ENCODE measurements at places on chromosomes 12 and 14. TPM values are rescaled to one million over a fixed set of nuclear protein-coding genes. Genes with fewer than 3 reads are reported as not detected.

- no peak for DNase-seq
Observed at GRCh38 chr14:65170768-65171507, 68.6 kb upstream of the MAX start.

GRCh38 chr12:59850268-59850667 is 254.4 kb downstream of the SLC16A7 start:
- no peak for DNase-seq

- DNase-seq = no peak
Observed at GRCh38 chr12:94594443-94594825, 55.9 kb downstream of the TMCC3 start.

- DNase-seq = no peak
Observed at GRCh38 chr12:113050795-113051194, 5.7 kb upstream of the DTX1 start.

GRCh38 chr14:63611078-63611477 is 30.6 kb downstream of the WDR89 start:
- no peak for DNase-seq

DNA sequence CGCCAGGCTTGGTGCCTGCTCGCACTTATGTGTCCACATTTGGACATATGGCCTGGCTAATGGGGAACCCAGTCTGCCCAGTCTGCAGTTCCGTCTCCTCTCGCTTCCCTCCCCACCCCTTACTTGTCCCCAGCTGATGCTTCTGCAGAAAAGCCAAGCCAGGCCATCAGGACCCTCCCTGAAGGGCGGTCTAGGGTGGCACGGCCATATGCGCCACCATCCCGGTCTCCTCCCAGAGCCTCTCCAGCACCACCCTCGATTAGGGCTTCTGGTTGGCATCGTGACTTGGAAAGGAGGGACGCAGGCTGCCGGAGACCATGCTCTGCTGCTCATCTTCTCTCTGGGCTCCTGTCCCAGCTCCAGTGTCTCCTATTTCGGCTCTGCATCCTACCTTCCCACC is 54.6 kb downstream of the CALM1 start:
- no peak for DNase-seq

- no peak for DNase-seq
Observed at GRCh38 chr14:95204705-95205104, 47.4 kb upstream of the DICER1 start.

DNA sequence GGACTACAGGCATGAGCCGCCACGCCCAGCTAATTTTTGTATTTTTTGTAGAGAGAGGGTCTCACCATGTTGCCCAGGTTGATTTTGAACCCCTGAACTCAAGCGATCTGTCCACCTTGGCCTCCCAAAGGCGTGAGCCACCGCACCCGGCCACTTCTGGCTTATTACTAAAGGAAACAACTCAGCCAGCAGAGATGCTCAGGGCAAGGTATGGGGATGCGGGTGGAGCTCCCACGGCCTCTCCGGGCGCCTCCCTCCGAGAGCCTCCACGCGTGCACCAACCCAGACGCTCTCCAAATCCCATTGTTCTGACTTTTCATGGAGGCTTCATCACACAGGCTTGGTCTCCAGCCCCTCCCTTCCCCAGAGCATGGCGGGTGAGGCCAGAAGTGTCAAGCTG is 6.1 kb upstream of the GPR132 start:
- DNase-seq = no peak

GRCh38 chr12:125983784-125984500 is 918.7 kb downstream of the AACS start:
- DNase-seq = no peak

DNA sequence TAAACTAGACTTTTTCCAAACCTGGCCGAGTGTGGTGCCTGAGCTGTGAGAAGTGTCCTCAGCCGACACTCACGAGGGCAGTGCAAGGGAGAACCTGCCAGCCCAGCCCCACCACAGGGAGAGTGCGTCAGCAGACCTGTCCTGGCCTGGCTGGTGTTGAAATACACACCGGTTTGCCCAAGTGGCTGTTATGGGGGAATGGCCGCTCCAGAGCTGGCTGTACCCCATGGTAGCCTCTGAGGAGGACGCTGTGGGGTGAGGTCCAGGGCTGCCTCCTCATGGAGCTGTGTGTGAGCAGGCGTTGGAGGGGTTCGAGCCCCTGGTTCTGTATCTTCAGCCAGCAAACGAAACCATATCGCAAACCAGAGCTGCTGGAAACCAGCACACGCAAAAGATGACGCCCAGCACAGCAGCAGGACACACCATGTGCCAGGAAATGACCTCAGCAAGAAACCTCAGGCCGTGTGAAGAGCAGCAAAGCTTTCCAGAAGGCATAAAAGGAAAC is 9.4 kb downstream of the ANKRD9 start:
- DNase-seq = peak; percentile 85

DNA sequence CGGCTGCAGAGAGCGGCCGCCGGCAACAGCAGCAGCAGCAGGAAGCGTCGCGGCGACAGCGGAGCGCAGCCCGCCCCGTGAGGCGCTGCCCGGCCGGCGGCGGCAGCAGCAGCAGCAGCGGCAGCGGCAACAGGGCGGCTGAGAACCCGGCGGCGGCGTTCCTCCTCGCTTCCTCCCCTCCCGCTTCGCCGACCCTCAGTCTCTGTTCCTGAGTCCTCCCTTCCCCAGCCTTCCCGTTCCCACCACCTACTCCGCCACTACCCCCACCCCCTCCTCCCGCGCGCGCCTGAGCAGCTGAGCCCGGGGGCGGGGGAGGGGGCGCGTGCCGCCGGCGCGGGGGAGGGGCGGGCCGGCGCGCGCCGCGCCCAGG is 310 bp downstream of the BICDL1 start:
- DNase-seq = no peak

GRCh38 chr12:12210983-12211382 is 55.9 kb downstream of the LRP6 start:
- no peak for DNase-seq

- DNase-seq = peak; percentile 63
Observed at GRCh38 chr12:51028126-51028812, 2.1 kb upstream of the SLC11A2 start.

GRCh38 chr12:69161829-69162228 is 77.5 kb upstream of the CPSF6 start:
- no peak for DNase-seq

GRCh38 chr12:25459541-25459951 is 93.5 kb downstream of the LMNTD1 start:
- DNase-seq = no peak

DNA sequence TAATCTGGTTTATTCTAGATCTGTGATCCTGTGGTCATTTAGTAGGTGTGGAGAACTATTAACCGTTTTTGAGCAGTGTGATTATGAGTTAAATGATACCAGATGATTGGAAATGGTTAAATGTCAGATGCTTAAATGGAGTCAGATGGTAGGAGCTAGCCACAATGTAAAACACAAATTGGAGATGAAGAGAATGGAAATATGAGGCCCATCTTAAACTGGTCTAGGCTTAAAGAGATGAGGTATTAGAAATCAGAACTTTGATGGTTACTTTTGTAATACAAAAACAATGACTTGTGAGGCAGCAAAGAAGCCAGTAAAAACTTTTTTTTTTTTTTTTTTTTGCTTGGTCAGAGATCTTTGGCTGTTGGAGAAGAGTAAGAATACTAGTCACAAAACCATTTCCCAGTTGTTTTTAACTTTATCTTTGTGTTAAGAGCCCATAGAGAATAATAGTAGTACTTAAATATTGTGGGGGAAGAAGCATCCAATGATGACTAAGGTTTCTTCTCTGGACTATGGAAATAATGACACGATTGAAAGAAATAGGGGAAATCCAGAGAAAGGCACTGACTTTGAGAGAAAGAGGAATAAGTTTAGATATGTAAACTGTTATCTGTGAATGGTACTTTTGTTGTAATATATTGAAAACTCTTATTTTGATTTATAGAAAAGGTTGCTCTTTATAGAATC is 95.9 kb downstream of the WNK1 start:
- no peak for DNase-seq

DNA sequence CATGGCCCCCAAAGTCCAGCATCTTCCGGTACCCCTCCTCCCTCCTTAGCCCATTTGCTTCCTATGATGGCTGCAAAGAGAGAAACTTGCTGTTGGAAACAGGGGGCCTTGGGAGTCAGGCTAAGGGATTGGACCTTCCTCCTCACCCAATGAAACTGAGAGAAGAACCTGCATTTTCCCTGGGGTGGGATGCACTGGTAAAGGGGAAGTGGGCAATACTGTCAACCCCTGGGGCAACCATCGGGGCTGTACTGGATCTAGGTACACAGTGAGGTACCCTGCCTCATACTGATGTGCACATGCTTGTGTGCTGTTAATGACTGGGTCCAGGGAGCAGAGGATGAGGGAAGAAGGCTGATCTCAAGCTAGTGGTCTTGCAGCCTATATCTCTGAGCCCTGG is 11.0 kb upstream of the JPH4 start:
- no peak for DNase-seq

GRCh38 chr12:85803231-85803630 is 33.0 kb downstream of the RASSF9 start:
- DNase-seq = no peak

GRCh38 chr12:119012179-119012578 is 30.8 kb downstream of the SRRM4 start:
- no peak for DNase-seq

DNA sequence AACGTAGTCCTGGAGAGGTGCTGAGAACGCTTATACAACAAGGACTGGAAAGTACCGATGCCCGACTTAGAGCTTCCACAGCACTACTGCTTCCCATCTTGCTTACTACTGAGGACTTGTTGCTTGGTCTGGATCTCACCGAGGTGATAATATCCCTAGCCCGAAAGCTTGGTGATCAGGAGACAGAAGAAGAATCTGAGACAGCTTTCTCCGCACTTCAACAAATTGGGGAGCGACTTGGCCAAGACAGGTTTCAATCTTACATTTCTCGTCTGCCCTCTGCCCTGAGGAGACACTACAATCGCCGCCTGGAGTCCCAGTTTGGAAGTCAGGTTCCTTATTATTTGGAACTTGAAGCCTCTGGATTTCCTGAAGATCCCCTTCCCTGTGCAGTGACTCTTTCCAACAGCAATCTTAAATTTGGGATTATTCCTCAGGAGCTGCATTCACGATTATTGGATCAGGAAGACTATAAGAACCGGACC is 1.1 kb downstream of the TOGARAM1 start:
- DNase-seq = no peak

DNA sequence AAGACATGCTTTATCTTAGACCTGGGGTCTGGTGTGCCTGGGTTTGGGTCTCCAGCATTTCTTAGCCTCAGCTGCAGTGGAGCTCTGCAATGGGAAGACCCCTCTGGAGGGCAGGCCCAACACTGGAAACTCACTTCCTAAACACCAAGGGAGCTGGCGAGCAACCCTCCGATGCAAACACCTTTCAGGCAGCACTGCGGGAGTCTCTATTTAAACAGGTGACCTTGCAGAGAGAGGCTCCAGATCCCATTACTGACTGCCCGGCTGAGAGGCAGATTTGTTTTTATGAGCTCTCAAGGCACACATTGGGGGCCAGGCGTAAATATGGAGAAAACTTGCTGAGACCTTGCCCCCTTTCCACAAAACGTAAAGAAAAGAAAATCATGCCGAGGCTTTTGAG is 195.5 kb downstream of the PAX9 start:
- no peak for DNase-seq

DNA sequence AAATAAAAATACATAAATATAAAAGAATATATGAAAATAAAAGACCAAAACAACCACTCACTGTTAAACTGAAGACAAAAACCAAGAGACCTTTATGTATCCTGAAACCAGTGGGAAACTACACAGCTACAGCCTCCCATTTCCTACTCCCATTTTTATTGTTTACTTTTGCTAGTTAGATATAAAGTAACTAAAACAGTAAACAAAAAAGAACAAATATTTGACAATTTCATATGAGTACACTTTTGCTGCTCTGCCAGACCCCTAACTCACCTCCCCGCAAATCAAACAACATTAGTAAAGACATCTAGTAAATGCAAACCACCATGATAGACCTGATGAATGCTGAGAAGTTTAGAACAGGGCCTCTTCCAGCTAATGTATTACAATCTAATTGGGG is 97.1 kb downstream of the BCL2L14 start:
- DNase-seq = no peak

DNA sequence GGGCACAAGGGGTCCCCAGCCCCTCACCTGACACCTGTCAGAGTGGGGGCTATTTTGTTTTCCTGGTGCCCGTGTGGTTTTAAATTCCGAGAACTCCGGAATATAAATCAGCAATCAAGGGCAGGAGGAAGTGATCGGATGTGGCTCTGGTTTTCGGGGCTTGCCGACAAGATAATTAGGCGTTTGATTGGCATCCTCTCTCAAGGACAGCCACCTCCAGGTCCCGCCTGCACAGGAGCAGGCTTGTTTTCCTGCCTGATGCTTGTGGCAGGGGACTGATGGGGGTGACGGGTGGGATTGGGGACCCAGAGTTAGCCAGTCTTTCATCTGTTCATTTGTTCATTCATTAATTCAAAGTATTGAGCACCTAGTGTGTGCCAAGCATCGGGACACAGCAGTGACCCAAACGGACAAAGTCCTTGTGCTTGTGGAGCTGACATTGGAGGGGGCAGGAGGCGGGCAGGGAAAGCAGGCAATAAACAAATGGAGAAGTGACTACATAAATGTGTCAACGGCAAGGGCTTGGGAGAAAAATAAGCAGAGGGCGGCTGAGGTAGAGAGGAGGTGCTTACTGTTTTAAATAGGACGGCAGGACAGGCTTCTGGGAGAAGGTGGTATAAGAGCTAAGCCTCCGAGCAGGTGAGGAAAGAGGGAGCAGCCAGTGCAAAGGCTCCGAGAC is 166.5 kb downstream of the PHETA1 start:
- DNase-seq = no peak

- DNase-seq = peak; percentile 59
Observed at GRCh38 chr14:52553671-52554575, 1.3 kb downstream of the GPR137C start.

GRCh38 chr12:131833288-131833895 is 5.2 kb downstream of the MMP17 start:
- no peak for DNase-seq

DNA sequence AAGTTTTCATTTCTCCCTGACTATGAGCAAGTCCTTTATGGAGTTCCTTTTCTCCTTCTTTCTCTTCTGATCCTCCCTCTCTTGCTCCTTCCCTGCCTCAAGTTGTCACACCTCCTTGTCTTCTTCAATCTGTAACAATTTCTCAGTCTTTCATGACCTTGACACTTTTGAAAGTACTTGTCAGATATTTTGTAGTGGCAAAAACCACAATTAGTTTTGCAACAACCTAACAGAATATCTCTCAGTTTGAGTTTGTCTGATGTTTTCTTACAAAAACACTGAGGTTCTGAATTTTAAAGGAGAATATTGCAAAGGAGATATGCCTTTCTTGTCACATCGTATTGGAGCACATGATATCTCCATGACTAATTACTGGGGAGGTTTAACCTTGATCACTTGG is 4.1 kb upstream of the CRADD start:
- no peak for DNase-seq

- no peak for DNase-seq
Observed at GRCh38 chr12:2856051-2856450, 788 bp downstream of the TEX52 start.

- no peak for DNase-seq
Observed at GRCh38 chr12:57012600-57013465, 3.5 kb downstream of the TAC3 start.

GRCh38 chr12:44537354-44537753 is 338.8 kb downstream of the NELL2 start:
- DNase-seq = no peak

Gene TAS2R7
- total RNA-seq = not detected

Gene PTCSC3
- not detected for total RNA-seq

Gene PZP
- not detected for total RNA-seq

Gene CD27
- not detected for total RNA-seq

Gene VRTN
- total RNA-seq = not detected

Gene BTBD6
- 80.1 TPM for total RNA-seq

Gene FSCB
- not detected for total RNA-seq

Gene EFS
- total RNA-seq = 38.1 TPM

Gene BCL11B
- total RNA-seq = 0.85 TPM

Gene NCKAP5L
- 33.4 TPM for total RNA-seq
